ENCODE measurements at places on chromosomes 4 and X.

- DNase-seq: no peak
Observed at GRCh38 chrX:69038188-69038587, 127.1 kb downstream of the PJA1 start.

DNA sequence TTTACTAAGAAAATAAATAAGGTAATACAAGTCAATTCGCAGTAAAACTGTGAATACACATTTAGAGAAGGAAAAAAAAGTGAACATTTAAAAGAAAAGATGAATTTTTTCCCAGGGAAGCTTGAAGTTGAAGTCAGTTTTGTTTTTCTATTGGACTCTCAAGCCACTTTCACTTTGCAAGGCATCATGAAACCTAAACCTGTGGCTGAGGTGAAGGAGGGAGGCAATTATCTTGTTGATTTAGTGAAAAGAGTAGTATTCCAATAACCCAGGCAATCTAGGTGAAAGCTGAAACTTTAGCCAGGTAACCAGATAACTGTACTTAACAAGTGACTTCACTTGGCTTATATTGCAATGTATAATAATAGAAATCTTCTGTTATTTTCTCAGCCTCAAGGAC lies 138.6 kb downstream of the HDX start:
- DNase-seq: no peak

DNA sequence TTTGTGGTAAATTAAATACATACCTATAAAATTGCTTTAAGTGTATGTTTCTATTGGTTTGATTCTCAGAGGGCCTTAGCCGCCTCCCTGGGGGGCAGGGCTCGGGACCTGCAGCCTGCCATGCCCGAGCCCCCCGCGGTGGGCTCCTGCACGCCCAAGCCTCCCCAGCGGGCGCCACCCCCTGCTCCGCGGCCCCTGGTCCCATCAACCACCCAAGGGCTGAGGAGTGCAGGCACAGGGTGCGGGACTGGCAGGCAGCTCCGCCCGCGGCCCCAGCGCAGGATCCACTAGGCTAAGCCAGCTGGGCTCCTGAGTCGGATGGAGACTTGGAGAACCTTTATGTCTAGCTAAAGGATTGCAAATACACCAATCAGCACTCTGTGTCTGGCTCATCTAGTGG lies 108.3 kb upstream of the INPP4B start:
- no peak for DNase-seq

DNA sequence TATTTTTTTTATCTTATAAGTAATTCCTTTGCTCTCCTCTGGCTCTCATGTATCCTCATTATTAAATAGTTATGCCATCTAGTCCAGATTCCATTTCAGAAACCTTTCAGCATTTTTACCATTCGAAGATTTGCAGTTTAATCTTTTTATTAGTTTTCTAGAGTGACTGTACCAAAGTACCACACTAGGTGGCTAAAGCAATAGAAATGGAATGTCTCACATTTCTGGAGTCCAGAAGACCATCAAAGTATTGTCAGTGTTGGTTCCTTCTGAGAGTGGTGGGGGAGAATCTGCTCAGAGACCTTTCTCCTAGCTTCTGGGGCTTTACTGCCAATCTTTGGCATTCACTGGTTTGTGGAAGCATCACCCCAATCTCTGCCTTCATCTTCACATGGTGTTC lies 3.7 kb upstream of the PNMA3 start:
- DNase-seq: no peak

- peak; percentile 67 for DNase-seq
Observed at GRCh38 chrX:19723427-19723826, 164.0 kb downstream of the SH3KBP1 start.

DNA sequence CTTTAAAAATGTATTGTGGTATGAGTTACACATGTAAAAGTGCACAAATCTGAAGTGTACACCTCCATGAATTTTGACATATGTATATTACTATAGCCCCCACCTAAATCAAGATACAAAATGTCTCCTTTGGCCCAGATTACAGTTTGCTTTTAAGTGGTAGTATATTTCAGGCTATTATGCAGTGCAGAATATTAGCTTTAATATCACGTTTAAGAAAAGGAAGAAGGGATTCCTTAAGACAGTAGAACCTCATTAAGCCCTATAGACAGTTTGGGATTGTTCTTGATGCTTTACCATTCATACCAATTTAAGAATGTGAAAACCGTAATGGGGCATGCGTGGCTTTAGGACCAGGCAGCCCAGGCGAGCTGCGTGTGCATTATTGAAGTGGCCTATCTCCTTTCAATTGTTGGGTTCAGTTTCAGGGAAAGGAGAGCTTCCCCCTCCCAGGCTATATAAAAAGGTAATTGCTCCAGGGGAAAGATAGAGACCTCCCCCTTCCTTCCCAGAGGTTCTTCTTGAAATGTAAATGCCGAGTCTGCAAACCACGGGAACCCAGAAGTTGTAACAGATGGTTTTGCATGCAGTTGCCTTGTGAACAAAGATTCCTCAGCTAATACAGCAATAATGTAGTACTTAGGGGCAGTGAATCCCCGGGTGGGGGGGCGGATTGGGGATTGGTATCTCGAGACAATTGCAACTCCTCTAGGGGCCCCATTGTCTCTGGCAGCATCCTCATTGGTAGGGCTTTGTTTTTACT lies 106.1 kb downstream of the UCHL1 start:
- DNase-seq: no peak

- DNase-seq: no peak
Observed at GRCh38 chrX:12681047-12681446, 110.2 kb upstream of the PRPS2 start.

DNA sequence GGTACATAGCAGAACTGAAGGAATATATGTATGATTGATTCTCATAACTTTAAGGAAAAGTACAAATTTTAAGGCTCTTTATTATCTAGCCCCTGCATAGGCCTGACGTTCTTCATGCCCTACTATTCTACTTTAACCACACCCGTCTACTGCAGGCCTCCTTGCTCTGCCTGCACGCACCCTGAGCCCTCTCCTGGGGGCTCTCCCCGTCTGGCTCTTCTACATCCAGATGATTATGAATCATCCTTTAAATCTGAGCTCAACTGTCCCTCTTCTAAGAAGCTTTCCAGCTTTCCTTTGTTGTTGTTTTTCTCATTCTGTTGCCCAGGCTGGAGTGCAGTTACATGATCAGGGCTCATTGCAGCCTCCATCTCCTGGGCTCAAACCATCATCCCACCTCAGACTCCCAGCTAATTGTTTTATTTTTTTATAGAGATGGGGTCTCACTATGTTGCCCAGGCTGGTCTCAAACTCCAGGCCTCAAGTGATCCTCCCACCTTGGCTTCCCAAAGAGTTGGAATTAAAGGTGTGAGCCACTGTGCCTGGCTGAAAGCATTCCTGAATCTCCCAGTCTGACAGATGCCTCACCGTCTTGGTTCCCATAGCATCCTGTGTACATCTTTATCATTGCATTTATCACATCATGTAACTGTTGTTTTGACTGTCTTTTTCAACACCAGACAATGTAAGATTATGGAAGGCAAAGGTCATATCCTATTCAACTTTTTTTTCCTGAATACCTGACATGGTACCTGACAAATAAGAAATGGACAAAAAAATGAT lies 89.2 kb downstream of the WDFY3 start:
- peak; percentile 50 for DNase-seq

- DNase-seq: no peak
Observed at GRCh38 chr4:5683566-5683965, 24.8 kb downstream of the EVC2 start.

DNA sequence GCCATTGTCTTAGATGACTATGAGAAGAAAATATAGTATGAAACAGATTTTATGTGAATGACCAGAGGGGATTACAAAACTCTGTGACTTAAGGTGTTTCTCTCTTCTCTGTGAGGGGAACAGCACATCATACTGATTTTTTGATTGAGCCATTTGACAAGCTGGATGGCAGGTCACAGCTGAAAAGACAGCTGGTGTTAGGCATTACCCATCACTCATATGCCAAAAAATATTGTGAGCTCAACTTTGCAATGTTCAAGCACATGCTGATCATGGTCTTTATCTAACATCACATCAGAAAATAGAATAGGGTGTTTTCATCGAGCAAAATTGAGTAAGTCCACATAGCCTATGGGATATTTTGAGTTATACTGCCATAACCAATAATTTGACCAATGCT lies 86.7 kb upstream of the TECRL start:
- DNase-seq: no peak

GRCh38 chr4:13678186-13678924 lies 50.8 kb upstream of the BOD1L1 start:
- DNase-seq: peak; percentile 25

GRCh38 chrX:39264023-39264422 lies 462.8 kb downstream of the MID1IP1 start:
- no peak for DNase-seq

DNA sequence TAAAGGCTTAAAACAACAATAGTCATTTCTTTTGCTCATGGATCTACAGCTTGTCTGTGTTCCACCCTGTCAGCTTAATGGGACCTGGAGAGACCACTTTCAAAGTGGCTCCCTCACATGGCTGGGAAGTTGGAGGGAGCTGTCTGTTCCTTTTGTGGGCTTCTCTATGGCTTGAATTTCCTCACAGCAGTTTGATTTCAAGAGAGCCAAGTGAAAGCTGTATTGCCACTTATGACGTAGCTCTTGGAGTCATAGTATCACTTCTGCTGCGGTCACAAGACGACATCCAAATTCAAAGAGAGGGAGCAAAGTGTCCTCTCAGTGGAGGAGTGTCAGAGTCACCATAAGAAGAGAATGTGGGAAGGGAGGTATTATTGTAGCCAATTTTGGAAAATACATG lies 22.7 kb upstream of the ACSL1 start:
- DNase-seq: no peak

- DNase-seq: no peak
Observed at GRCh38 chrX:118502161-118502789, 6.7 kb downstream of the DOCK11 start.

GRCh38 chr4:168685136-168685809 lies 188.4 kb downstream of the PALLD start:
- no peak for DNase-seq

GRCh38 chrX:13266641-13267345 lies 53.1 kb downstream of the ATXN3L start:
- peak; percentile 11 for DNase-seq

- peak; percentile 82 for DNase-seq
Observed at GRCh38 chrX:40132751-40133150, 35.0 kb upstream of the BCOR start.

DNA sequence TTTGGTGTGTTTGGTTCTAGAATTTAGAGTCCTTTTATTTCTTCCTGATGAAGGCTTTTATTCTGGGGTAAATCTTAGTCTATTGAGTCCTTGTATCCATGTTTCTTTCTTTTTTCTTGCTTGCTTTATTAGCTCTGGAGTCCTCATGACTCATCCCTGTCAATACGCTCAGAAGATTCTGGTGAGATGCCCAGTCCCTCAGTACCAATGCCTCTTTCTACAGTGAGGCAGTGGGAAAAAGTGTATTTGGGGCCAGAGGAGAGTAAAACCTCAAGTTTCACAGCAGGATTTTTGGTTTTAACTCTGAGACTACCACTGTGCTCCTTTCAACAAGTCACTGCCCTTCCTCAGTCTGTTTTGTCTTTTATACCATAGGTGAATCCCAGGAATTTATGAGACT lies 368.0 kb downstream of the GBA3 start:
- peak; percentile 11 for DNase-seq

DNA sequence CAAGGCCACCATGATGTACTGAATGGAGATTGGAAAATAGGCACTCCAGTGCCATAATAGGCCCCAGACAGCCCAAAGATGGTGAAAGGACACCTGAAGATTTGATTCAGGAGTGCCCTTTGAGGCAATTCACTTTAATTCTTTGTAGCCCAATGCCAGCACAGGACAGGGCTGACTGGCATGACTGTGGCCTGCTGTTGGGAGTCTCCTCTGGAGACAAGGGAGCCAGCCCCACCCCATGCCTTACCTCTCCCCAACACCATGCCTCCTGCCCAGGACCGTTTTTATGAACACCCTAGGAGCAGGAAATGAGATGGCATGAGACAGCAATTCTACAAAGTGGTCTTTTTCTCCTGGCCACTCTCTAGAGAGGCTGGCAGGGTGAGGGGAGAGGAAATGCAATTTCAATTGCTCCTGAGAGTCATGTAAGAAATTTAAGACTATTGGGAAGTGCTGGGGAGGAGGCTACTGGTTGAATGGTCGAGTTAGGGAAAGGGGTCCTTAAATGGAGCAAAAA lies 94.2 kb upstream of the MAMLD1 start:
- no peak for DNase-seq

GRCh38 chr4:114249976-114250375 lies 270.5 kb upstream of the ARSJ start:
- DNase-seq: peak; percentile 55

DNA sequence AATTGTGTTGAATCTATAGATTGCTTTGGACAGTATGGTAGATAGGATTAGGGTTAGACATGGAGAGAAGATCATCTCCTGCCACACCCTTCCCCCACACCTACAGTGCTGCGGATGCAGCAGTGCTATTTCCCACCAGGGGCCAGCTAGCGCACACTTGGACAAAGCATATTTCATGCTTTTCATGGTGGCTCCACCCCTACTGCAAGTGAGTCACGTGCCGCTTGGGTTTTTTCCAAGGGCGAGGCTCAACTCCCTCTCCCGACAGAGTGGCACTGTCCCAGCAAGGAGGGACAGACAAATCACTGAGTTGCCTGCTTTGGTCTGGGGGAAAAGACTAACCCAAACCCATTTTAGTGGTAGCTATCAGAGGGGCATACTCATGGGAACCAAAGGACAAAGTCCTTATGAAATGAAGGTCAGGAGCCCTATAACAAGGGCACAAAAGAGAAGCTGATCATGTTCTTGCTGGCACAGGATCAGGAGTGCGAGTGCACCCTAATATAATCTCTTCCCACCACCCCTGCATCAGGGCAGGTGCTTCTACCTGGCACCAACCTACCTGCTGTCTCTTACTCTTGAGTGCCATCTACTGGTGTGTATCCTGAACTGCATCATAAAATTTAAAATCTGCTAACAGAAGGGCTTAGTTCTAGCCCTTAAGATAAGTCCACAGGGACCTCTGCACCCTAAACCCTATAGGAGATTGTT lies 55.1 kb upstream of the PGAM4 start:
- peak; percentile 35 for DNase-seq

- no peak for DNase-seq
Observed at GRCh38 chr4:42248972-42249371, 96.5 kb upstream of the BEND4 start.

DNA sequence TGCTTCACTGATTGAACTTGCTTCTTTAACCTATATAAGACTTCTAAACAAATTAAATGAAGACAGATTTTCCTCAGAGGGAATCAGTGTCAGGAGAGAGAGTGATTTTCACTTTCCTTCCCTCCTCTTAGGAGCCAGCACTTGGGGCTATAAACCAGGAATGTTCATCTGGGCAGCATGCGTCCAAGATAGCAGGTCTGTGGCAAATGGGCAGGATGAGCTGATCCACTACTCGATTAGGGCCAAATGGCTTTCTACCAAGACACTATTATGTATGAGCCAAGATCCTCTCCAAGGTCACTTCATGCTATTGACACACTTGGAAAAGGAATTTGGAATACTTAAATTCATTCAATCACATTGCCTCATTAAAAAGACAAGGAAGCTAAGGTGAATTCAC lies 203.9 kb upstream of the GRID2 start:
- no peak for DNase-seq

GRCh38 chr4:101795704-101796103 lies 5.2 kb downstream of the BANK1 start:
- DNase-seq: no peak

GRCh38 chrX:154300816-154301215 lies 5.2 kb downstream of the TKTL1 start:
- DNase-seq: no peak
